ENCODE measurements at places on chromosomes 7 and 10.

DNA sequence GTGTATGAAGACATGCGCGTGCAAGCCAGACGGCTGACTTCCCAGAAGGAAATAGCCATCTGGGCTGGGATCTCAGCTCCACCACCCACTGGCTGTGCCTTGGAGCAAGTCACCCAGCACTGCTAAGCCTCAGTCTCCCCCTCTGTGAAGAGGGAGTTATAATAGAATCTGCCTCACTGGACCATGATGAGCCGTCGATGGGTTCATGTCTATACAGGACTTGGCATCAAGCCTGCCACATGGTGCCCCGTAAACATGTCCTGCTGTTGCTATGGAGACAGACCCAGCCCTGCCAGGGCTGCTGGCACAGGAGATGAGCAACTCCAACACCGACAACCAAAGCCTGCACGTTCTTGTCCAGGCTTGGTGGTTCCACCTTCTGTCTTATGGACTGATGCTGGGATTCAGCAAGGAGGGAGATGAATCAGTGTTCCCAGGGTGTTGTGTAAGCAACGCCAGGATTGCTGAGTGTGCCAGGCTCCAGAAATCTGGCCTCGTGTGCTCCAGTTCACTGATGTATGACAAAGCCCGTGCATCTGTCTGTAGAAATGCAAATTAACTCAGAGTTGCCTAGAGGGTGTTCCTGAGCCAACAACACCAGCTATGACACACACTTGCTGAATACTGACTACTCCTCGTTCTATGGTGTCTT is 5.6 kb downstream of the GPR15LG start:
- DNase-seq = peak; percentile 82

- no peak for DNase-seq
Observed at GRCh38 chr10:63462442-63462841, 3.3 kb downstream of the JMJD1C start.

DNA sequence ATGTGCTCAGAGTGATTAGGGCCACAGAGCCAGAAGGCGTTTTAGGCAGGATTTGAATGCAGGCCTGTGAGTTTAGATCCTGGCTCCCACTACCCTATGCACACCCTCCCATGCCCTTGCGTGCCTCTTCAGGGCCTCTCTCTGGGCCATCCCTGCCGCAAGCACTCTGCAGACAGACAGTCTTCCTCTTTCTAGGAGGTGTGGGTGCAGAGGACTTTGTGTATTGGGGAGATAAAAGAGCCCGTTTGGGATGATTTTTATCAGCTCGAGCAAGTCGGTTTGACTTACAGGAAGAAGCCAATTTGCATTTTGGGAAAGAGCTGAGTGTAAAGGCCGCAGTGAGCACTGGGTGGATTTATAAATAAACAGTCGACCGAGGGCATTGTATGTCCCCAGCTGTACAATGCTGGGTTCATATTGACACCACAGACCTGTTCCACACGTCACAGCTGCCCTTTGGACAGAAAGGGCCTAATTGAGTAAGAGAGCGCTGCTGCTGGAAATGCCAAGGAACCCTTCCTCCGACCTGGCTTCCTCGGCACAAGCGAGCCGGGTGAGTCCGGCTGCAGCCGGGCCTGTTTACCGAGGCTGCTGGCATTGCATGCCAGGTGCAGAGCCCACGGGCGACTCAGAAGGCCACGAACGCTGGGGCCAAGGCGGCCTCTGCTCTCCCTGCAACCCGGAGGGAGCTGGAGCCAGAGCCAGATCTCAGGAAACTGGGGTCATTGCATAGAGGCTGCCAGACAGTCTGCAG is 25.1 kb downstream of the ZMIZ1 start:
- peak; percentile 72 for DNase-seq

DNA sequence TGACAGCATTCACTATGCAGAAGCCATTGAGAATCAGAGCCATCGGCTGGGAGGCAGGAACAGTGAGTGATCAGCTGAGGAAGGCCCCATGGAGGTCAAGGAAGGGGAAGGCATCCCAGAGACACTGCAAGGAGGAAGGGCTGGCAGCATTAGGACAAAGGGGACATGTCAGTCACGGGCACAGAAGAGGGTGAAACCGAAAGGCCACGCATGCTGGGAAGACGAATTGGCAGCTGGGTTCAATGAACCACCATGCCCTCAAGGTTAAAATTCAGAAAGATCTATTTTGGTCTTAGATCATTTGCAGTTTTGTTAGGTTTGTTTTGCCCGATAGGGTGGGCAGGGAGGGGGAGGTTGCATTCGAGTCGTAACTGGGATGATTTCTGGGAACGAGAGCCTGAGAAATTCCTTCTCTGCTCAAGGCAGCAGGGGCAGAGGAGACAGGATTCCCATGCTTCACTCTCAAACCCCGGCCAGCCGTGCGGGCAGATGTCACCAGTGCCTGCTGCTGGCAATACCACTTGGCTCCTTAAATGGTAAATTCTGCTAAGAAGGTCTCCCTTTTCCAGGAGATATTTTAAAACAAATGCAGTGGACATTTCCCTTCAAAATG is 57.7 kb downstream of the ASB13 start:
- DNase-seq = no peak

DNA sequence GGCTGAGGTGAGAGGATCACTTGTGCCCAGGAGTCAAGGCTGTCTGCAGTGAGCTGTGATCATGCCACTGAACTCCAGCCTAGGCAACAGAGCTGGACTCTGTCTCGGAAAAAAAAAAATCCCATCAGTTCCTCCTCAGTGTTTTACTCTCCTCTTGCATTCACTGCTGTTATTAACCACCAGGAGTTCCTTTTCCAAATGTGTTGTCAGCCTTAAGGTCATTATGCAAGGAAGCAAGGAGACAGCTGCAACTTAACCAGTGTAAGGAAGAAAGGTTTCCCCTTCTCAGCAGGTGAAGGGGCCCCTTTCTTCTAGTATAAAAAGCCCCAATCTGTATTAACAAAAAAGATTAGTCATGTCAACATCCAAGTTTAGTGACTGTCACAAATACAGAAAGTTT is 86.6 kb upstream of the LEP start:
- DNase-seq = no peak

- no peak for DNase-seq
Observed at GRCh38 chr7:40996233-40996677, 706.6 kb downstream of the INHBA start.

- no peak for DNase-seq
Observed at GRCh38 chr10:94116848-94117247, 123.1 kb downstream of the PLCE1 start.

DNA sequence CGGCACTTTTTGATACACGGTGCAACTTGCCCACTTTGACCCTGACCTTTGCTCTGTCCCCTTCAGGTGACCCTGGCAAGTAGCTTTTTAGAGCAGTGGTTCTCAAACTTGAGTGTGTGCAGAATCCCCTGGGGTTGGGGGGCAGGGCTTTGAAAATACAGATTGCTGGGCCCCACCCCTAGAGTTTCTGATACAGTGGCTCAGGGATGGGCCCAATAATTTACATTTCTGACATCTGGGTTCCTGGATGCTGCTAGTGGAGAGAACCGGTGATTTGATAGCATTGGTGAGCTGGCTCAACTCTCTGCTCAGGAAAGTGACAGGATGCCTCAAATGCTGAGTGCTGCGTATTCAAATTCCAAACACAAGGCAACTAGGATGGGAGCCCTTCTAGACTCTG is 537.8 kb upstream of the GALNT17 start:
- no peak for DNase-seq

DNA sequence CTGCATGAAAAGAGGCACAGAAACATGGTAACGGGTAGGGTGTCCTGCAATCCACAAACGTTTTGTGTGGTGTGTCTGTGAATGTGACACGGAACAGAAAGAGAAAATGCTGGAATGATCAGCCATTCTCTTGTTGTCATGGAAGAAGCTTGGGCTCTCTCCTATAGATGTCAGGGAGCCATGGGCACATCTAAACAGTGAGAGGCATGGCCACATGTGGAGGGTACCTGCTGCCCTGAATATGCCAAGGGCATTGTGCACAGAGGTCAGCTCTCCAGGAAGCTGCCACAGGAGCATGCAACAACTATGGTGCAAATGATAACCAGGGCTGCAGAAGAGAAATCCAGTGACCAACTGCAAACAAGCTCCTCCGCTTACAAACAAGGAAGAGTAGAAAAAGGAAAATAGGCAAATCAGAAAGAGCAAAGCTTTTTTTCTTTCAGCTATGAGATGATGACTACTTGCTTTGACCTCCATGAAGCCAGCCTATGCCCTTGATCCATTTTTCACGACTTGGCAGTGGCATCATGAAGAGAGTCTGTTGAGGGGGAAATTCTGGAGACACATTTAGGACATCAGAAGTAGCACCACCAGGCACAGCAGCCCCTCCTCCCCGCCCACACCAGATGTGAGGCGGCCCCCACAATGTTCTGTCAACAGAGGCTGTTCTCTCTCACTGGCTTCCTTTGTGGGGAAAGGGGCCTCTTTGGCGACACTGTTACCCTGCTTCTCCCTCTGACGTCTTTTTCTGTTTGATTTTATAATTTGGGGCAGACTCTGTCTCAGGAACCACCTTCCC is 4.8 kb upstream of the PDE1C start:
- no peak for DNase-seq

GRCh38 chr7:16841681-16842080 is 36.9 kb upstream of the AGR2 start:
- DNase-seq = no peak

DNA sequence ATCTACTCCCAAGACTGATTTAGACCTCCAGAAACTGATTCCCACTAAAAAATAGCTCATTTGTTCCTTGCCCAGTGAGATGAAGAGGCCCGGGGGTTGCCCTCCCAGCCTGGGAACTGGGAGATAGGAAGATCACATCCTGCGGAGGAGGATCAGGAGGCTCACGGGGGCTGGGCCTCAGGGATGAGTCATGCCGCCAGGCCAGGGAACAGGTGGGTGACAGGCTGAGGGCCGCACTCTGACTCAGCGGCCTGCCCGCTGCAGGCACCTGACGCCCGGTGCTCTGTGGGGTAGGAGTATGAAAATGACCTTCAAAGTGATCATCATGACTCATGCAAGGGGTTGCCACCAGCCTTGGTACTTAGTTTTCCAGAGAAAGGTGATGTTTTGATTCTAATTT is 104.5 kb upstream of the ZPBP start:
- no peak for DNase-seq

DNA sequence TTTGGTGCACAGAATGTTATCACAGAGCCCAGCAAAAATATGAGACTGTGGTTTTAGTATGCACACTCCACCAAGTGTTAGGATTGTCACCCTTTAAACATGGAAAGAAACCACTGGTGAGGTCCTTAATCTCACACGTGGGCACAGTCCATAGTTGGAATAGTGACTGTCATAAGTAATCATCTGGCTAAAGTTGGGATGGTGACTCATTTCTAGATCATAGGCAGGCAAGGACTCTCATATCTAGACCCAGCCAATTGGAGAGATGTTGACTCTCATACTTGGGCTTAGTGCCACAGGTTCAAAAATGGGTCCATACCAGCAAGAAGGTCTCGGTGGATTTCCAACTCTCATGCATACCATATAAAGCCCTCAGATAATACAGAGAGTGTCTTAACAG is 39.6 kb upstream of the ZNF680 start:
- DNase-seq = no peak

DNA sequence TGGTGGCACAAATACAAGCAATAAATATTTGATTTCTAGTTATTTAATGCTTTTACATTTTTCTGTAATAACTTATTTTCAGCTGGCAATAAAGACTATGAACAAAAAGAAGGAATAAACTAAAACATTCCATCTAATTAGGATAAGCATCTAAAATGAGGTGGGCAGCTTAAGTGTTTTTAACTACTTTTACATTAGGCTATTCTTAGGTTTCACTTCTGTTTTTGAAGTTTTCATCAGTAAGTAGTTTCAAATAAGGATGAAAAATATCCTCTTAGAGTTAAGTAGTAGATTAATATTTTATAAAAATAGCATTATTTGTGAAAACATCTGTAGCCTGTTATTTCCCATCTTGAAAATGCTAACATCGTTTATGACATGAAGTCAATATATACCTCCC is 15.9 kb downstream of the NT5C2 start:
- no peak for DNase-seq

- DNase-seq = no peak
Observed at GRCh38 chr7:68733219-68734153, 864.8 kb upstream of the AUTS2 start.

GRCh38 chr10:16789261-16789660 is 28.0 kb downstream of the RSU1 start:
- DNase-seq = no peak

DNA sequence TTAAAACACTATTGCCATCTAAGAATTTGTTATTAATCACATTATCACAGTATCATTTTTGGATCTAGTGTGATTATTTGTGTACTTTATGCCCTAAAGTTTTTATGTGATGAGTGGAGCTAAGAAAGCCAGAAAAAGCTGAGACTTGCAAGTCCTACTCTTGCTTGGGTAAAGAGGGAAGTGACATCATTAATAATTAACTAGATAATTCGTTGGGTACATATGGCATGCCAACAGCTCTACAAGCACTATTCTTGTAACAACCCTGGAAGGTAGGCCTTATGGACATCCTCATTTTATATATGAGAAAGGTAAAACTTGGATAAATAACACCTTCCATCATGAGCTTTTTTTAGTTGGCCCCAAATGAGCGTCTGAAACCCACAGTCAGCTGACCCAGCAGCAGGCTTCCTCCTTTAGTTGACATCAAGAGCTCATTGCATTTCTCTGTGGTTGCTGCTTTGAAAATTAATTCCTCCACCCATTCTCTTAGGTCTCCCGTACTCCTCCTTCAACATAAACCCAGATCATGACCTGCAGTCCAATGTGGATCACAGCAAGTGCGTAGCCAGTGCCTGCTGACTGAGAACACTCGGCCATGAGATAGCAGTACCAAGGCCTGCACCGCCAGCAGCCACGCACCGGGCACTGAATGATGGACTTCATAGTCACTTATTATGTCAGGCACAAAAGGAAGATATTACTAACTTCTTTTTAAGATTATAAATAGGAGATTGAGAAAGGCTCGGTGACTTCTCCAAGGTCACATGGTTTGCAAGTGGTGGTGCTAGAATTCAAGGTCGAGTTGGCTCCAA is 292.0 kb upstream of the AOAH start:
- DNase-seq = no peak

DNA sequence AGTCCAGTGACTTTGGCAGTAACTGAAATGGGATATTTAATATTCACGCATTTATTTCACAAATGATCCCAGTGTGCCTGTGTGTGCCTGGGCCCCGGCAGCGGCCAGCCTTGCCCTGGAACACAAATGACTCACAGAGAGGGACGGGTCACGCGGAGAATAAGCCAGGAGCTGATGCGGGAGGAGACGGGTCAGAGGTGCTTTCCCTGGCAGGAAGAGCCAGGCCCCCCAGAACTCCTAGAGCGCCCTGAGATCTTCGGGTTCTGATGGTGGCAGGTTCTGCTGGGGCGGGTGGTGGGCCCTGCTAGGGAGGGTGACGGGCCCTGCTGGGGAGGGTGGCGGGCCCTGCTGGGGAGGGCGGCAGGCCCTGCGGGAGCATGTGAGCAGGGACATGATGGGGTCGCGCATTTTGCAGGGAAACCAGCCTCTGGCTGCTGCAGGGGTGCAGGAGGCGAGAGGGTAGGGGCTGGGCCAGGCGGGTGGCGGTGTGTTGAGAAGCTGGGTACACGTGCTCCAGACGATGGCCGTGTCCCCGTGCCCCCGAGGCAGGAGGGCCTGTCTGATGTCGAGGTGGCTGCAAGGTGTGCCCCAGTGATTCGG is 84.2 kb upstream of the DIP2C start:
- no peak for DNase-seq

Data from NCI-H526 (cell line).